ENCODE measurements at places on chromosomes 6 and 20.

GRCh38 chr6:143062551-143062950 lies 1.9 kb downstream of the AIG1 start:
- DNase-seq: no peak

- DNase-seq: peak; percentile 52
Observed at GRCh38 chr20:9322661-9323060, 191.7 kb upstream of the LAMP5 start.

DNA sequence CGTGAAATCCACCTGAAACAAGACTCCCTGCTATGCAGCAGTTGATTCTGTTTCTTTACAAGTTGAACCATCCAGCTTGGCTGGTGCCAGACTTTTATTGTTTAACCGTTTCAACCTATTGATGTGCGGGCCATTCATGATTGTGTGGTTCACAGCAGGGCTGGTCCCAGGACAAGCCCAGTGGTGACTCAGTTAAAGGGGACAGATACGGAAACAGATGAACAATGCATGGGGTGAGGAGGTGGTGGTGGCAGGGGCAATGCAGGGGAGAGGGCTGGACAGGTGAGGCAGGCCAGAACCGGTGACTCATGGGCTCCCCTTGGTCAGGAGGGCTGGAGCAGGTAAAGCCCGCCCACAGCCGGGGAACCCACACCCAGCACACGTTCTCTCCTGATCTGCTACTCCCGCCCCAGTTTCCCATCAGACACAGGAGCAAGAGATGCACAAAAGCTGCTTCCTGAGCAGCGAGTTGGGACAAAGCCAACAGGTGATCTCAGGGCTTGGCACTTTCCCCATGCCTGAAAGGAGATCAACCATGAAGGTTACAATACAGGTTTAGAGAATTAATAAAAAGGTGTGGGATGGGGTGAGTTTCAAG lies 232.2 kb downstream of the LY86 start:
- DNase-seq: no peak

DNA sequence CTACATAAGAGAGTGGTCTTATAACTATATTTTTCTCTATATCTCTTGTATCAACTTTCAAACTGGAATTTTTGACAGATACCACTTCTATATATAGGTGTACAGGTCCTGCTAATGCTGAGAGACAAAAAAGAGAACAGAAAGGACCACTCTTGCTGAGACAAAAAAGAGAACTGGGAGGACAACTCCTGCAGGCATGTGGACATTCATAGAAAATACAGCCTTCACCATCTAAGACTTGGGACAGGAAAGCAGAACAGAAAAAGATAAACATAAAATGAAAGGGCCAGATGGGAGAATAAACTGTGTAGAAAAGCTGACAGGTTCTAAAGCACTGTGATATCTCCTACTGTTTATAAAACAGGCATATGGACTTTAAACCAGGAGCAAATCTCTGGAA lies 541.0 kb upstream of the ADGRB3 start:
- DNase-seq: no peak

- DNase-seq: peak; percentile 31
Observed at GRCh38 chr20:3749689-3750531, 17.4 kb downstream of the HSPA12B start.

DNA sequence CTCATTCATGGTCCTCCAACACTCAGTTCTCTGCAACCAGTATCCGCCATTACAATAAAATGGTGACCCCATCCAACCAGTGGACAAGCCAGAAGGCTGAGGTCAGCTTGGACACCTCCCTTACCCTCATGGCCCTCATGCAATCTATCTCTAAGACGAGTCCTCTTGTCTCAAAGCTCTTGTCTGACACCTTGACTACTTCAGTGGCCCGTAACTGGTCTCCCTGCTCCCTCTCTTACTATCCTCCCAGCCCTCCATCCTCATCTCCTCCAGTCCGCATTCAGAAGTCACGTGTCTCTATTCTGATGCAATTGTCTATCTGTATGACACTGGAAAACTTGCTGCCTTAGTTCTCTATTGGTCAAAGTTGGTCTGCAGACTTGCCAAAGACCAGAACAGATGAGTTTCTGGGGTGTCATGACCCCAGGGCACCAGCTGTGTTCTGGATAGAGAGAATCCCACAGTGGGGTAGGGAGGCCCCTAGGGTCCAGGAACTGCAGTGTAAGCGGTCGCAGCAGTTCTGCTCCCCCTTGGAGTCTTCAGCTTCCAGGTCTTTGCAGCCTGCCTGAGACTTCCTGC lies 59.6 kb upstream of the RNF24 start:
- no peak for DNase-seq

DNA sequence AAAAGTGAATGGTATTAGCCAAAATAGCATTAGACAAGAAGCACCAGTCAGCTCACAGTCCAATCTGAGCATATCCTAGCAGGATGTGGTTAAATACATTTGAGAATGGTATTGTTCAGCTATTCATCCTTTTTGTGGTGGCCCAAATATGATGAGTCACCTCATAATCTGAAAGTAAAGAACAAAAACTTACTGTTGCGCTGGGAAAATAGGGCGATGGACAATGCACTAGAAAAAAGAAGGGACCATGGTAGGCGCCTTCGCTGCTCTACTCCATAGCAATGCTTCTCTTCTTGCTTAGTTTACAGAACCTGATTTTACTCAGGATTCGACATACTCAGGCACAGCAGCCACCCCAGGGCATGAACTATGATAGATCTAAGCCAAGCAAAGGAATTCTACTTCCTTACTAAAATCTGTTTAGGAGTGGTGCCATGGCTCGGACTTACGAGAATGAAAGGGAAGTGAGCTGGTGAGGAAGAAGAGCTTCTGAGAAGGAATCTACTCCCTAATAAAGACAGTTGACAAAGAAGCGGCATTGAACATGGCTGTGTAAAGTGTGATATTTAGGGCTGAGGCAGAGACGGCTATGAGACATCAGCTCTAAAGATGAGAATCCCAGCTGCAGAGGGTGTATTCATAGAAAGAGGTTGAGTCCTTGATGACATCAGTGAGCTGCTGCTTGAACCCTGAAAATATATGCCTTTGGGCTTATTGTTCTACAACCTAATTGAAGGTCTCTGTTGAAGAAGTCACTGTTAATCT lies 16.6 kb upstream of the FBXO9 start:
- DNase-seq: no peak

GRCh38 chr6:119170447-119171087 lies 92.1 kb upstream of the FAM184A start:
- DNase-seq: no peak

All from inflammatory macrophage treated with lipopolysaccharide for 4 hours (primary cell).